ENCODE measurements at places on chromosomes 3 and 15.

- no peak for DNase-seq
Observed at GRCh38 chr3:59101231-59101736, 51.5 kb upstream of the CFAP20DC start.

DNA sequence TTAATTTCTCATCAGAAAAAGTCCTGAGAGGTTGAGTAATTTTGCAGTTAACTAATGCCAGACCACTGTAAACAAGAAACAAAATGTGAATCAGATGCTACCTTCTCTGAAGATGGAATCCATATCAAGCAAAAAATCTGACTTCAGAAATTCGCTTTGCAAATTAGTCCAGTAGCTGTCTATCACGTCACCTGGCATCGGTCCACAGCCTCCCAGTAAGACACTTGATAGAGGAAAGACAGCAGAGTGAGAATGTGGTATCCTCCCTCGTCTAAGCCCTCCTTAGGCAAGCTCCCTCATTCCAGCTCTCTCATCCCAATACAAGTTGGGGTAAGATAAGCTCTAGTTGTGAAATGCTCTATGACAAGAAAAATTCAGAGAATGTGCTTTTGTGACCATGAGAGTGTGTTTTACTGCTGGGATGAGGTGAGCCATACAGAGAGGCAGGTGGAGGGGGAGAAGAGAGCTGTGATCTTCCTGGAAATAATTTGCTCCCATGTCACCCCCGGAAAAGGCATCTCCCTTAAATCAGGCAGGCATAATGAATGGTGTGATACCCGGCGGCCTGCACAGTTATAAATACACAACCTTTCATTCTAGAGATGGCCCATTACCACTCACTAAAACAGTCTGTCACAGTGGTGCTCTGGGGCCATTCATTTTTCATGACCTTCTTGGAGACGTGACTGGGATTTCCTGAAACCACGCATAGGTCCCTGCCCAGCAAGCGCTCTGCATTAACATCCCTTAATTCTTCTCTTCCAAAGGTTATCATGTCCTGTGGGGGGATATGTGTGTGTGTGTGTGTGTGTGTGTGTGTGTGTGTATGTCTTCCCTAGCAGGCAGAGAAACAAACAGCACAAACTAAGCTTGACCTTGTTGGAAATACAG is 602.0 kb upstream of the KCNMB2 start:
- DNase-seq = no peak

DNA sequence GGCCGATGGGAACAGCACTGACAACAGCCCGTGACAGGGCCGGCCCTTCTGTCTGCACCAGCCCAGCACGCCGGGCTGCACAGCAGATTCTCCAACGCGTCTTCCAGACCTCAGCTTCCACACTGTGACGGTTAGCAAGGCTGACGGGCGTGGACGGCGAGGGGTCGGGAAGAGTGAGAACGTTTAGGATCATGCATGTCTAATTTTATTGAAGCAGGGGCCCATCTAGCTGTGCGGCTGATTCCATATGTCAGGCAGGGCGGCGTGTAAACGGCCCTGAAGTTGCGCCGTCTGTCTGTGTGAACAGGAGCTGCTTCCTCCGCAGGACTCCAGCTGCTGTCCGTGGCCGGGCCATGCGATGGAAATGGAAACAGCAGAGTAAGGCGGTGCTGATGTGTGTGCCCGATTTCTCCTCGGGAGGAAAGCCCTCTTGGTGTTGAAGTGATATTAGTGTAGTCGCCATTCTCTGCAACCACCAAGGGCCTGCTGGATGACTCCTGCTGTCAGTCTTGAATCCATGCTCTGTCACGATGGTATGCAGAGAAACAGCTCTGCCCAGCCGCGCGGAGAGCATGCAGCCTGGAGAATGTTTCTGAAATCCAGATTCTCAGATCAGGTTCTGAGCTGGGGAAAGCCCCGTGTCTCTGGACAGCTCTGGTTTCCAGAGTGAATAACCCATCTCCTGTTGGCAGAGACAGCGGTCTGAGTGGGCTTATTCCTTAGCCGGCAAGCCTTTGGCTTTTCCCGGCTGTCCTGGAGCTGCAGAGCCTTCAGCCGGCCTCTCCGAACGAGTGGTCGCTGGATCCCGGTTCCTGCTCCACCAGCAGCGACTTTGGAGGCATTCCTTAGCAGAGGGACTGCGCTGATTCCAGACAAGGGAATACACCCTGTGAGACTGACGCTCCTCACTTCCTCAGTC is 158.1 kb upstream of the UBE3A start:
- DNase-seq = no peak

GRCh38 chr15:99478977-99479376 is 86.8 kb upstream of the MEF2A start:
- no peak for DNase-seq

DNA sequence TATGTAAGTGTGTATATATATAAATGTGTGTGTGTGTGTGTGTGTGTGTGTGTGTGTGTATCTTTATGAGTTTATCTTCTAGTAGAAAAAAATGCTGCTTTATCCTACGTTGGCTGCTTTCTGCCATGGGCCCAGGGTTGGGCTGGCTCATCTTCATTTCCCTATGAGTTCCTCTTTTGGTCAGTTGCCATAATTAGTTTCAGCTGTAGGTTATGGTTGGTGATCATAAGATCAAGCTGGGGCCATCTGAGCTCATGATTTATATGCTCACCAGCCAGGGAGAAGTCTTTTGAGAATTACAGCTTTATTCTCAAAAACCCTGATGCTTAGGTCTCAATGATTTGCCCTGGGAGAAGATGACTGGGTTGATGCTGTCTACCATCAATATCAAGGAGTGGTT is 775.8 kb upstream of the ARPP21 start:
- DNase-seq = no peak

DNA sequence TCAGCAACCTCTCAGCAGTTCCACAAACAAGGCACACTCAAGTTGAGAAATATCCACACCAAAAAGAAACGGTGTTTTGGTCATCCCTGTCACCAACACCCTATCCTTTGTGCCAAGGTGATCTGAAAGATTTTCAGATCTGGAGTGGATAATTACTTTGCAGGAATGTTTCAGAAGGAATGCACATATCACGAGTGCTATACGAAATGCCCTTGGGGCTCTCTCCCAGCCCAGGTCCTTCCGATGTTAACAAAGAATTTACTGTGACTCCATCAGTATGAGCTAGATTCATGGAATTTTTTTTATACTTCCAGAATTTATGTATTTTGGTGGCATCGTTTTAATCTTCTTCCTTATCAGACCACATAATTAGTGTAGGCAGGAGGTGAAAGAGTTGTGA is 105.0 kb downstream of the GRM7 start:
- DNase-seq = no peak

- no peak for DNase-seq
Observed at GRCh38 chr15:90609242-90610180, 79.8 kb downstream of the CRTC3 start.

GRCh38 chr15:95799286-95800200 is 531.0 kb upstream of the NR2F2 start:
- DNase-seq = no peak

DNA sequence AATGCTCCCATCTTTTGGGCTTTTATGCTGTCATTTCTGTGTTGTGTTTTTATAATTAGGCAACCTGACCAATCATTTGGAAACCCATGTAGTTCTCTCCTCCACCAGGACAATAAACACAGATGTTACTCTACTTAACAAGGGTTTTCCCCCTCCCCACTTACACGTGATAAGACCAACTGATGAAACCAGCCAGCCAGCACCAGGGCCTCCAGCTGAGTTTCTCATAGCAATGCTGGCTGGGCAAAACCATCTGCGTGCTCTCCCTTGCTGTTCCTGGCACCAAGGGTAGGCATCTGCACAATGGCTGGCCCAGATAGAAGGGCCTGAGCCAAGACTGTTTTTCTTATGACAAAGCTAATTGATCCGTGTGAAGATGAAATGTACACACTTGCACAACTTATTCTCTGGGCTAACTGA is 310.4 kb downstream of the PLCL2 start:
- peak; percentile 46 for DNase-seq

DNA sequence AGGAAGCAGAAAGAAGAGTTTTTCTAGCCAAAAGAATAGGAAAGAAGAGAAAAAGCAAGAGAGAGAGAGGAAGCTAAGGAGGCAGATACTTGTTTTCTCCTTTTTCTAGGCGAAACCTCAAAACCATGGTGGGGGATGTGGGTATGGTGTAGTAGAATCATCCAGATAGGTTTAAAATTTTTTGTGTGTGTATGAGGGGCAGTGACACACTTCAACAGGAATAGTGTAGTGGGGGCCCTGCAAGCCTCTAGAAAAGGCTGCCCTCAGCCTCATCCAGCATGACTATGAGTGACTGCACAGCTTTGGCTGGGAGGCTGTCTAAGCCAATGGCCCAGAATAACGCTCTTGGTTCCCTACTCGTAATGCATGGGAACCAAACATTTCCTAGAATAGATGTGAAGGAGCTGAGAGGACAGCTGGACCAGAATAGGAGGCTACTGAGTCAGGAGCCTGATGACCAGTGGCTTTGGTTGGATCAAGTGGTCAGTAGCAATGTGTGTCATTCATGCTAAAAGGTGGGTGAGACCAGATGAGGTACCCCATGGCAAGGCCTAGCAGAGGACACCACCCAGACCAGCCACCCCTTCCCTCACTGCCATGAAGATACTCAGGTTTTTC is 24.4 kb downstream of the MOBP start:
- no peak for DNase-seq

DNA sequence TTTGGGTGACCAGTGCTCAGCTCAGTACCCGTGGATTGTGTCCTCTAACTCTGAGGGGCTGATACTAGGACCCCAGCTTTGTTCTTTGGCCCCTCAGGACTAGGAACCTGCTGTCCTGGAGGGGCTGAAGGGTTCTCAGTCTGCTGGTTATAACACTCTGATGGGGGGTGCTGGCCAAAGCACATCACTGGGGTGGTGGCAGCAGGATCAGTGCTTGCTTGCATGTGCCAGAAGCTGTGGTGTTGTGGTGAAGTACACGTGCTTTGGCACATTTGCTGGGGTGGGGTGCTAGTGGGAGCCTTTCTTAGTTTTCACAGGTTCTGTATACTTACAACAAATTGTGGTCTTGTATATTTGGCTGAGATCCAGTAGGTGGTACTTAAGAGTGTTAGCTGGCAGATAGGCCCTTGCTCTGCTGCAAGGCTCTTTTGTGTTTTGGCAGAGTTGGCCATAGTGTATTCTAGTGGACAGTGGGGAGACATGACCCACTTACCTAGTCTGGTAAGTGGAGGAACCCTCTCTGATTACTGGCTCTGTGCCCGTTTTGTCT is 344.3 kb downstream of the EDEM1 start:
- DNase-seq = no peak

- DNase-seq = no peak
Observed at GRCh38 chr15:93290618-93290946, 201.6 kb upstream of the RGMA start.

DNA sequence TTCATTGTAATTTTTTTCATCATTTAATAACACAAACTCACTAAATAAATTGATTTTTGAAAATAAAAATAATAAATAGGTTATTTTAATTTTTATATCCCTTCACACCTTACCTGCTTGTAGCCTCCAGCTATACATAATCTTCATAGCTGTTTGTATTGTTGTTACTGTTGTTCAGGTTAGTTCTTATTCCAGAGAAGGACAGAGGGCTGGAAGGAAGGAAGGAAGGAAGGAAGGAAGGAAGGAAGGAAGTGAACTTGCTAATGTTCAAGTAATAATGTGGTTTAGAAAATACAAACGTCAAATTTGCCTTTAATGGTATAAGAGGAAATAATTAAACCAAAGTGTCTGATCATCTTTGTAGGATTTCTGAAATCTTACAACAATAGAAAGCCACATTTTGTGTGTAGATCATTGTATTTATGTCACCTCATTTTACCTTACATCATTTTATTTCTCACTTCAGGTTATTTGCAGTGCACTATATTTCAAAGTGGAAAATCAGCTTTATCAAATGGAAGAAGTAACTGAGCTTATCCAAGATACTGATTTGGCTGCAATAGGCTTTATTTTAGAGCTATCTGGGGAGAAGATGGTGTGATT is 660.0 kb upstream of the CCDC54 start:
- DNase-seq = no peak

DNA sequence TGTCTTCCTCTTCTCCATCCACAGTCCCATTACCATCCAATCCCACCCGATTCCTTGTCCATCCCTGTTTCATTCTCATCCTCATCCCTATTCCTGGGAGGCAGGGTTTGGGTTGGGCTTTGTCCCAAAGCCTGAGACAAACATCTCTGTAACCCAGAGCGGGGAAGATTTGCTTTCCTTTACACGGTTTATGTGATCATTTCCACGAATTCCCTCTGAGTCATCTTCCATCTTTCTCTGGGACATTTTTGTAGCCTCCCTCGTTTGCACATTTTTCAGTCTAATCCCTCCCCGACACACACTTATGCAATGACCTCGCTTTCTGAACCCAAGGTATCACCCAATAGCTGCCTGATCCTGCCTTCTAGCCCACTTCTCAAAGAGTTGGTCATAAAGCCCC is 22.8 kb downstream of the DUOX2 start:
- DNase-seq = no peak

DNA sequence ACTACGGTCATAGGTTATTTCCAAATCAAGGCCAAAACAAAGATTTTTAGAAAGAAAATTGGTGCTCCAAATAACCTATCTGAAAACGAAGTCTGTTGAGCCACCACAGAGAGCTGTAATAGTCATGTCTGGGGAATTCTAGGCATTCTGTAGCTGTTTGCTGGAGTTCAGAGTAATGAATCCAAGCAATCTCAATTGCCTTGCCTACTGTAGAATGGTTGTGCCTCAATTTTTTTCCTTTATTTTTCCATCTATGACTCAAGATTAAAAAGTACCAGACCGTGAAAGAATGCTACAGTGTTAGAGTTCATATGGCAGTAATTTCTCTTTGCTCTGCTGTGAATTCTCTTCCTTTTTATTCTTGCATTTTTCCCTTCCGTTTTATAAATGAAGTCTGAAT is 1007.2 kb upstream of the ALCAM start:
- DNase-seq = no peak

DNA sequence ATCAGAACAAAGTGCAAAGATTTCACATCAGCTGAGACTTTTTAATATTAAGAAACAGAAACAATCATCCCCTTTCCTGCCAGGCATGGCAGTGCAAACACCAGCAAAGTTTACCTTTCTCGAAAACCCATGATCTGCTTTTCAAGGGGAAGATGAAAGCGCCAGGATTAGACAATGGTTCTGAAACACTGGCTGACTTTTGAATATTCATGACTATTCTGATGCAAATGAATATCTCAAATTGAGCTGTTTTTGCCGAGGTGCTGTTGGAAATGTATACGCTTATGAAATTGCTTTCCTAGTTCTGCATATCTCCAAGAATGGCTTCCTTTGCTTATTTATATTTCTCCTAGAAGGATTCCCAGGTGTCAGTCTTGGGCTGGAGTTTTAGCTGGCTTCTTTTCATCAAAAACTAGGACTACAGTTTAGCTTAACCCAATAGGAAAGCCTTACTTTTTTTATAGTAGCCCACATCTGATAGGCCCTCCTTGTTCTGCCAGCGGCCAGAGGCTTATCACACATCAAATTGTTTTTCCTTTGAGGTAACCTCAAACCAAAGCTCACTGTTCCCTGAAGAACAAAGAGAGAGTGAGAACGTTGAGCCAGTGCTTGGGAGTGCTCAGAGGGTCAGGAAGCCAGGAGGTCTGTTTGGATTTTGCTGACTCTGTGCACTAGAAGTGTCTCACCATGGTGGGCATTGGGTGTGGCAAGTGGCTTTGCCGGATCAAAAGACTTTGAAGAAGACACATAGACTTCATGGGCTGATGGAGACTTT is 74.0 kb upstream of the PLCL2 start:
- DNase-seq = no peak
